ENCODE measurements at places on chromosomes 11 and 22.
A peak's percentile ranks its signal among the peaks of the same experiment; 100 is the strongest.

DNA sequence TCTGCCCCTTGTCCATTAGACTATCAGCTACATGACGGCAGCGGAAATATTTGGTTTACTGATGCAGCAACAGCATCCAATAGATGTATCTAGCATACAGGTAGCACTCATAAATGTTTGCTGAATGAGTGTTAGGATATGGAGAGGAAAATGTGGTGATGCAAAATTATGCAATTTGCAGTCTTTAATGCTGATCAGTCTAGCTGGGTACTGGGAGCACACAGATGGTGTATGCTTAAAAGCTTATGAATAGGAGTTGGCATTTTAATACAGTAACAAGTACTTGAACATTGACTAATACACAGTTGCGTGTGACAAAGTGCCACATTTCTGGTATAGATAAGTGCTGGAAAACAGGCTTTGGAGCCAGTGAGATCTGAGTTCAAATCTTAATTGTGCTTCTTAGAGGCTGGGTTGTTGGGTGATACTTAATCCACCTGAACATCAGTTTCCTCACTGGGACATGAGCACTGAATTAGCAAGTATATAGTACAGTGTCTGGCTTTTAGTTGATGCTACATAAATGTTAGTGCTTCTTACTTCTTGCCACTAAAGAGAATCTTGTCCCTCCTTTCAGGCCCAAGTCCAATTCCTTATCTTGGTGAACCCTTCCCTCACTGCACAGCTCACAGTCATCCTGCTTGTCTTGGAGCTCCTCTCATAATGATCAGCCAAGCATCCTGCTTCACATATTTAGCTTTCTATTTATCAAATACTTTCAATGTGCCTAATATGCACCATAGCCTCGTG, 99.6 kb downstream of the TIMP3 start:
- DNase-seq: no peak

- DNase-seq: no peak
These were observed 145.1 kb downstream of the SWAP70 start for GRCh38 chr11:9808943-9809342.

DNA sequence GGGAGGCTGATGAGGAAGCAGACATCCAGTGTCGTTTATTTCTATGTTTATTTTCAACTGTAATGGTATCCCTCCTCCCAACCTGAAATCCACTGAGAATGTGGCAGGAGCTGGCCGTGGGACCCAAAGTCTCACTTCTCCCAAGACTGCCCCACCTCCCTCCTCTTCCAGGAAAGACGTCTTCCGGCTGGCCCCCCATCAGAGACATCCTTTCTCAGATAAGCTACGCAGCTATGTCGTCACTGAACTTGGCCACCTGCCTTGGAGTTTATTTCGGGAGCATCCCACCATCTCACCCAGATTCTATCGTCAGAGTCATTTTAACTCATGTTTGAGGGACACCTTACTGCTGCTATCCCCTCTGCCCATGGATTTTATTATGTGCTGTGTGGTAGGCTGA, 13.9 kb downstream of the TMEM184B start:
- peak; percentile 70 for DNase-seq

DNA sequence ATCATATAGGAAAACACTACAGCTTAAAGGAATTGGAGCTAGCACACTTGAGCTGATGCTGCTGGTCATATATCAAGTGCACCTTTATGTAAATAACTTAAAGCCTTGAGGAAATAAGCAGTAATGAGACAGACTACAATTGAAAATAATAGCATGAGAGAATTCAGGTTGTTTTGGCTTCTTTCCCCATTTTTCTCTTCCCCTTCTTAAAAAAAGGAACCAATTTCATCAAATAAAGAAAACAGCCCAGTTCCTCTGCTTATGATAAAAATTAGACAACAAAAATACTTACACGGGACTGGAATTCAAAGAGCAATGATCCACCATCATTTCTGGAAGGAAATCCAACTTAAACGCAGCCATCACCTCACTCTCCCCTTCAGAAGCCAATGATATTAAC, 50.2 kb upstream of the RAPSN start:
- DNase-seq: no peak

DNA sequence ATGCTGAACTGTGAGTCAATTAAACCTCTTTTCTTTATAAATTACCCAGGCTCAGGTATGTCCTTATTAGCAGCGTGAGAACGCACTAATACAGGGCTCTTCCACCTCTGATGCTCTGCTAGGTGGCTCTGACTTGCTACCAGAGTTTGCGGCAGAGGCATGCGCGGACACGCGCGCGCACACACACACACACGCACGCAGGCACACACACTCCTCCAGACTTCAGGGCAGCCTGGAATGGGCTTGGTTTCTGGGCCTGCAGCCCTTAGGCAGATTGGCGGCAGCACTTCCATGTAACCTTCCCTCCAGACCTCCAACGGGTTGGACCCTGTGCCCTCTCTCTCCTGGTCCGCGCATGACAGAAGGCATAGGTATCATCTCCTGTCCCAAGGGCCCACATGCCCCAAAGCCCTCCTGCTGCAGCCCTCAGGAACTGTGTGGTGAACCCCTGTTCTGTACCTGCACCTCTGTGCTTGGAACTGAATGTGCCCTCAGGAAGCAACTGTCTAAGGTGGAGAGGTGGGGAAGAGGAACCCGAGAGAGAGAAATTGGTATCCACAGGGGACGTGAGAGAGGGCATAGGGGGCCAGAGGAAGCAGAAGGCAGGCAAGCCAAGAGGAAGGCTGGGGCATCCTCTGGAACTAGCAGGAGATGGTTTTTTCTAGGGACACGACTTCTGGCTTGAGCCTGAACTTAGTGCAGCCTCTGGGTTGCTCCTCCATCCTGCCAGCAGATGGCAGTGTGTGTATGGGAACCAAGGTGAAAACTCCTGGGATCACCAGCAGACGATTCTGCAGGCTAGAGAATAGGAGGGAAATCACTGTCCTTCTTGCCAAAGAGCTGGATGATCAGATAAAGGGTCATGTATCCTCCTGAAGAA, 23.4 kb upstream of the RIC3 start:
- DNase-seq: no peak

DNA sequence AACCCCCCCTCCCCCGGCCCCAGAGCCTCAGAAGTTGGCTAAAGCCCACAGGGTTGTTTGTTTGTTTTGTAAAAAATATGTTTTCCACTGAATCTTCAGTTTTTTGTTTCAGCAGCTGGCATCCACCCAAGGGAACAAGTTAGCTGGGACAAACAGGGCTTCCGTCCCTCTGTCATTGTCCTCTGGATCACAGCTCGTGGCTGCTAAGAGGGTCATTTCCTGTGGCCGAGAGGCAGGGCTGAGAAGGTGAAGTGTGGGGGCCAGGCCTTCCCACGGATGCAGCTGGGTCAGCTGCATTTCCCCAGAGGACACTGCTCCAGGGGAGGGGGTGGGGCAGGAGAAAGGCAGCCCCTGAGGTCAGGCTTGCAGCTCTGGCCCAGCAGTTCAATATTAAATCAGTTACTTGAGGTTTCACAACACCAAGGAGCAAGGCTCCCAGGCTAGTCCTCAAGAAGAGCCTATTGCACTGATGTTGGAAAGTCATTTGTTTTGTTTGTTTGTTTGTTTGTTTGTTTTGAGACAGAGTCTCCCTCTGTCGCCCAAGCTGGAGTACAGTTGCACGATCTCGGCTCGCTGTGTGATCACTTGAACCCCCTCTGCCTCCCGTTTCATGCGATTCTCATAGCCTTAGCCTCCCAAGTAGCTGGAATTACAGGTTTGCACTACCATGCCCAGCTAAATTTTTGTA, 34.4 kb upstream of the SMTN start:
- DNase-seq: peak; percentile 75

GRCh38 chr22:30575859-30576258, 1.4 kb upstream of the GAL3ST1 start:
- no peak for DNase-seq

GRCh38 chr11:5923427-5923776, 18.6 kb upstream of the OR56A3 start:
- no peak for DNase-seq

- DNase-seq: no peak
These were observed 24.4 kb upstream of the FSHB start for GRCh38 chr11:30206249-30206996.

- no peak for DNase-seq
These were observed 86.1 kb downstream of the CLPB start for GRCh38 chr11:72348250-72348649.

DNA sequence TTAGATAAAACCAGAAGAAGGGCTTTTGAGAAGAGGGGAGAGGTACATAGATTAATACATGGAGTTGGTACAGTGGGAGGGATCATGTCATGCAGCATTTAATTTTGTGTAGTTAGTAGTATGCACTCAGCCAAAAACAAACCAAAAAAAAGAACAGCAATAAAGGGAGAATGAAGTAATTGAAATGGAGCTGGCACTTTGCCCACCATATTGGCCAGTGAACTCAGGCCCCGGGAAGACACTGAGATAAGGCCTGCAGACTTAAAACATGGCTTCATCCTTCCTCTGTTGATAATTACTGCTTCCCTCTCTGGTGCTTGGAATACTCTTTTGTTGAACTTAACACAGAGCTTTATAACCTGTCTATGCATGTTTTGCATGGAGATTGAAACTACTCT, 3.1 kb downstream of the PANX1 start:
- no peak for DNase-seq

- peak; percentile 44 for DNase-seq
These were observed 4.2 kb downstream of the SSH3 start for GRCh38 chr11:67307545-67308001.

All from right lobe of liver (tissue), 6 donors.